NCI-H1417 treated with DMSO at 0.1 percent for 48 hours (cell line): ENCODE measurements at places on chromosomes 12 and 14.

GRCh38 chr12:62372134-62372533 is 94.5 kb upstream of the MON2 start:
- no peak for DNase-seq

DNA sequence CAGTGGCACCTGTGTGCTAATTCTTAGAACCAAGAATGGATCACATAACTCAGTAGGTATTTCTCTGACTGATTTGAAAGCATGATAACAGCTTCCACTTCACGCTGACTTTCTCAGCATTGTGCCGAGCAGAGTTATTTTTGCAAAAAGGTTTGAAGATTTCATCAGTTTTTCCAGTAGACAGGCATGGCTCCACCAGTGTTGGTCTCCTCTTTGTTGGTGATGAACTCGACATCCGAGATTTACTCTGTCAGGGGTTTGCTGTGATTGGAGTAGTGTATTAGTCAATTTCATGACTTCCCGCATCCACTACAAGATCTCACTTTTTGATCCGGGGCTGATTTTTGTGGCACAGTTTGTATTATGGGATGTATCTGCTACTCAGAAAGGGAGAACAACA is 85.3 kb downstream of the PRKCH start:
- DNase-seq: no peak

- no peak for DNase-seq
These were observed 79.3 kb upstream of the FZD10 start for GRCh38 chr12:130083002-130083401.

DNA sequence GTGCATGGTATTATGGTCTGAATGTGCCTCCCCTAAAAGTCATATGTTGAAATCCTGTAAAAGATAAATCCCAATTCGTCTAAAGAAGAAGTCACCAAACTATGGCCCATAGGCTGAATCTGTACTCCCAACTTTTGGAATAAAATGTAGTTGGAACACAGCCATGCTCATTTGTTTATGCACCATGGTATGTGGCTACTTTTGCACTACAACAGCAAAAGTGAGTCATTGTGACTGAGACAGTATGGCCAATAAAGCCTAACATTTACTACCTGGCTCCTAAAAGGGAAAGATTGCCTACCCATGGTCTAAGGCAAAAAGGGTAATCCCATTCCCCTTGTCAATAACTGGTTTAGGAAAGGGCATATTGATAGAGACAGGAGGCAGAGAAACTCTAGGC is 101.8 kb downstream of the LRIG3 start:
- DNase-seq: no peak

- no peak for DNase-seq
These were observed 11.1 kb upstream of the GPX2 start for GRCh38 chr14:64953661-64954060.

DNA sequence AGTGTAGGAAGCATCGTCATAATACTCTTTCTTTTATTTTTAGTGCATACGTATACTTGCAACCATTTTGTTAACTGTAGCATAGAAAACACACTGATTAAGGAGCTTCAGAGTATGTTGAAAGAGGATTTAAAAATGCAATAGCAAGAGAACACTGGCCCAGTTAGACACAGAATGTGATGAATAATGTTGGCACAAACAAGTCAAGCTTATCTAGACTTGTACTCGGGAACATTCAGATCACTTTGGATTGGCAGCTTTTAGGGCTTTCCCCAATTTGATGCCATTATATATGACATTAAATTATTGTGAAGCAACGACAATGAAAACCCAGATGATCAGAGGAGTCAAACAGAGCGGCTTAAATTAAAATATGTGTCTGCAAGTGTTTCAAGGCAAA is 468.1 kb downstream of the PRKD1 start:
- no peak for DNase-seq

- no peak for DNase-seq
These were observed 39.9 kb downstream of the SNAPC1 start for GRCh38 chr14:61802010-61802568.

- DNase-seq: no peak
These were observed 18.8 kb downstream of the RPH3A start for GRCh38 chr12:112810235-112810917.

- no peak for DNase-seq
These were observed 70.9 kb upstream of the ETV6 start for GRCh38 chr12:11578461-11578993.

- DNase-seq: no peak
These were observed 268.6 kb upstream of the CRY1 start for GRCh38 chr12:107361970-107362369.

DNA sequence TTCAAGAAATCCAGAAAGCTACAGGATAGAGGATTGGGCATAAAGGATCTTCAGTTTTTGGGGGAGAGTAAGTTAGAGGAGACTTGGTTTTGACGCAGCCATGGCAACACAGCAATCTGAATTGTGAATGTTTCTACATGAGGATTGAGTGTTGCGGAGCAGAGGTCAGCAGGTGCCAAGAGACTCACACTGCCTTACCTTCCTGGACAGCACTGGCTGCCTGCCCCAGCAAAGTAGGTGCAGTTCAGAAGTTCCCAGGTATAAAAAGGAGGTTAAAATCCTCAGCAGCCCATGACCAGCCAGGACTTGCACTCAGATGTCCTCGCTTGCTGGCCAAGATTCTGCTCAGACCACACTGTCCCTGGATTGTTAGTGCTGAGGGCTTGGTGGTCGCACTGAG is 371.1 kb downstream of the DPF3 start:
- DNase-seq: no peak

DNA sequence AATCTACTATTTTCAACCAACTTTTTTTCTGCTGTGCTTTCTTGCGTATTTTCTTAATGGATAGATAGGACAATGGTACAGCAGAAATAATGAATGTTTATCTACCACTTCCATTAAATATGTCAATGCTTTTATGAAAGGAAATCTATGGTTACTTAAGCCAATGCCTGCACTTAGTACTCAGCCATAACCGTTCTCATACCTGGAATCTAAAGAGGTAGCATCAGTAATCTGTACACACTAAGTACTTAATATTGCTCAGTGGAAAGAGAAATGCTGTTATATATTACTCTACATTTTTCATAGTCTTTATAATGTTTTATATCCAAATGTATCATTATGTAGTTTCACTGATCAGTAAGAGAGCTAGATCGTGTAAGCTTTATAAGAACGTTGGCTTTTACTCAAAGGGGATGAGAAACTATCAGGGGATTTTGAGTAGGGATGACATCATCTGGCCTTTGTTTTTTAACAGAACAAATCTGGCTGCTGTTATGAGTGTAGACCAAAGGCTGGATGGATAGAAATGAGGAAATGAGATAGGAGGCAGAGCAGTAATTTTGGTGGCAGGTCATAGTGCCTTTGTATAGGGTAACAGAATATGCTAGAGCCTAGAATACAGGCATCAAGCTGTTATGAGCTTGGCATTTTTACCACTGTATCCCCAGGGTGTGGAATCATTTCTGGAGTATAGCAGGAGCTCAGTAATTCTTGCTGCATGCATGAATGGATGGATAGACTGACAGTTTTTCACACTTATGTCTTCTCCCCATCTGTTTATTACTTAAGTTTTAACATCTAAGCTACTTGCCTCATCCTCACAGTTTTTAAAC is 34.0 kb downstream of the ALG10B start:
- no peak for DNase-seq

GRCh38 chr12:2259369-2259768 is 206.6 kb downstream of the CACNA1C start:
- no peak for DNase-seq

DNA sequence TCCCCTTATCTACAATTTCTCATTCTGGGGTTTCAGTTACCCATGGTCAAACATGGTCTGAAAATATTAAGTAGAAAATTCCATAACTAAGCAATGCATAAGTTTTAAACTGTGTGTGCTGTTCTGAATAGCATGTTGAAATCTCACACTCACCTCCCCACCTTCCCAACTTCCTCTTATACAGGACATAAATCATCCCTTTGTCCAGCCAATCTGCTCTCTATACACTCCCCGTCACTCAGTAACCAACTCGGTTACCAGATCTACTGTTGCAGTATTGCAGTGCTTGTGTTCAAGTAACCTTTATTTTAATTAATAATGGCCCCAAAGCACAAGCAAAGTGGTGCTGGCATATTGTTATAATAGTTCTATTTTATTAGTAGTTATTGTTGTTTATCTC is 420.5 kb downstream of the GXYLT1 start:
- DNase-seq: no peak

GRCh38 chr14:23513005-23513817 is 38.4 kb downstream of the ZFHX2 start:
- no peak for DNase-seq

DNA sequence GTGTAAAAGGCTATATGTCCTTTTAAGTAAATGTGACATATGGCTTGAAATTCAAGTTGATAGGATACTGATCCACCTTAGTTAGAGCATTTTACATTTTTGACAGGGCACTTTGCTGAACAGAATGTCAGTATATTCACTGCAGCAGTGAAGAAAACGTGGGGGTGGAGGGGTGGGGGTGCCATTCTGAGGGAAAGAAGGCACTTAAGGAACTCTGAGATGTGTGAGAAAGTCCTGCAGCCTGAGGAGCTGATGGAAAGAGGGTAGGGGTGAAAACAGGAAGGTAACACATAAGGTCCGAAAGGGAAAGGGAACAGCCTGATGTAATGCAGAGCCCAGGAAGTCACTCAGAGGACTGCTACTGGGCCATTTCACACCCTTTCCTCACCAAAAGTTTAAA is 265.5 kb upstream of the GRIP1 start:
- no peak for DNase-seq

DNA sequence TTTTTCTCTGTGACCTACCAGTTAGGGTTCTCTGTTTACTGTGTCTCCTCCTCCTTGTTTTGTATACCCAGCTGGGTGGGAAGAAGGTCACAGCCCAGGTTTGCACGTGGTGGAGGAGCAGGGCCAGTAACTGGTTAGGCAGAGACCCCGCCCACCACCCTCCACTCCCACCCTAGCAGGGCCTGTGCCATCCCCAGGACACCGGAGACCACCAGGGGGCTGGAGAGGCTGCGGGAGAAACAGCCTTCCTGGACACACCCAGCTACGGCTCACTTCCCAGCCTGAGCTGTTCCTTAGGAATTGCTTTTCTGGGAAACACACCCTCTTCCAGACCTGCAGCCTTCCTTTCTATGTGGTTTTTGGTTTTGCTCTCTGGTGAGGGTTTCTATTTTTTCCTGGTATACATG is 21.1 kb downstream of the BDKRB2 start:
- no peak for DNase-seq

DNA sequence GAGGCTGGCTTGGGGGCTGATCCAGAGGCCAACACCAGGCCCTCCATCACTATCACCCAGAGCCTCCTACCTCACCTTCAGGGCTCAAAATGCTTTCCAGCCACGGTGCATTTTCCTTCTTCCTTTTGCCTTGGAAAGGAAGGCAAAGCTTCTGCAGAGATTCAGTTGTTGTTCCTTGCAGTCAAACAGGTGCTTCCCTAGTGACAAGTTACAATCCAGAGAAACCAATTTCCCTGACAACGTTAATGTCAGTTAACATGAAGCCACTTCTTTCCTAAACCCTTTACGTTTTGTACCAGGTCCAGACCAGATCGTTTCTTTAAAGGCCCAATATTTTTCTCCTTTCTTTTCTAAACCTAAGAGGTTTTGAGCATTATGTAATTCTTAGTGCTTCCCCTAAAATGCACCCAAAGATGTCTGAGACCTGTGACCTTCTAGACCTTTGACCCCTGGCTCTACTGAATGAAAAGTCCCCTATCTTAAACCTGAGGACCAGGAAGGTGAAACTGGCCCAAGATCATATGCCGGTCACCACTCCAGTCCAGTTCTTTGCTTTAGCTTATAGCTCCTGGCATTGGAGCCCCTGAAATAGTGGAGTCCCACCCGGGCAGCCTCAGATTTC is 211.5 kb downstream of the SLC41A2 start:
- no peak for DNase-seq

DNA sequence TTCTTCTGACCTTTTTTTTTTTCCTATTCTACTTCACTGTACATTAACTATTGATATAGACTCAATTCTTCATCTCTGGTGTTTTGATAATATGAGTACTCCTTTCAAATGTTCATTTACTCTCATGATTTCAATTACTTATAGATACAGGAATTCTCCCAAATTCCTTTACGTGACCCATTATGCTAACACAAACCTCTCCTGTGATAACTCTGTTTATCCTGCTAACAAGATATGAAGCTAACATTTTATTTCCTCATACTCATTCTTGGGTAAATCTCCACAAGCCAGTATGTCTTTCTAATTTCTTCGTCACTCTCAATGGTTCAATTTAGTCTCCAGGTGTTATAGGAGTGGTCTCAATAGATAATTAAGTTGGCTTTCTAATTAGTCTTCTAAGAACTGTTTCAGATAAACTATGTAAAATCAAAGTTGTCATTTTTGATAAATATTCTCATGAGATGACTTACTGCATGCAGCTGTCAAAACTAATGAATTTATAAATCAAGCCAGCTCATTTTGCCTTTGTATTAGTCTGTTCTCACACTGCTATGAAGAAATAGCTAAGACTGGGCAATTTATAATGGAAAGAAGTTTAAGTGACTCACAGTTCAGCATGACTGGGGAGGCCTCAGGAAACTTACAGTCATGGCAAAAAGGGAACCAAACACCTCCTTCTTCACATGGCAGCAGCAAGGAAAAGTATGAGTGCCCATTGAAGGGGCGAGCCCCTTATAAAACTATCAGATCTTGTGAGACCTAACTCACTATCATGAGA is 130.6 kb upstream of the MYF6 start:
- no peak for DNase-seq

DNA sequence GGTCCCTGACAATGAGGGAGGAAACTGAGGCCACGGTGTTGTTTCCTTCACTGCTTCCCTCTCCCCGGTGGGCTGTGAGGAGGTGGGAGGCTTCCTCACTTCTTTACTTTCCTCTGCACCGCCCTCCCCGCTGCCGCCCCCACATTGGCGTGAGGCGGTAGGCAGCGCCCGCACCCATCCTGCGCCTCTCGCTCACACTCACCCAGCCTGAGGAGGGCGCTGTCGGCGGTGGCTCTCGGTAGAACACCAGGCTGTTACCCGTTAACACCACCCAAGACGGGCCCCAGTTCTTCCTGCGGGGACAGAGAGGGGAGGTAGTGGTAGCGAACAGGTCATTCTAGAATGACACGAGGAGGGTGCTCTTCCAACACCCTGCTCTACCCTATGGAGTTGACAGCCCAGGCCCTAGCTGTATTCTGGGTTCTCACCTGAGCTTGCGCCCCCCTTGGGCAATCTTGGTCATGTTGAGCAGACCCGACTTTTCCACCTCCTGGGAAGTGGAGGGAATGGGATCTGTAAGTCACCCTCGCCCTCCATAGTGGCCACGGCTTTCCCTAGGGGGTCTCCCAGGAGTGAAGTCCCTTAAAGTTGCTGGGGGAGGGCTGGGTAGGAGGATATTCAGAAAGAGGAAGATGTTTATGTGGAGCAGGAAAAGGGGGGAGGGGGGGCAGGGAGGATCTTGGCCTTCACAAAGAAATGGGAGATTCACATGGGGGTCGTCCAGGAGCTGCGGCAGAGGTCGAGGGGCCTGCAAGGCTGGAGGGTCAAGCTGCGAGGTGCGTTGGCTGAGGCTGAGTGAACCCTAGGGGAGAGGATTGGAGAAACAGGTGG is 3.3 kb downstream of the ARHGAP9 start:
- no peak for DNase-seq

DNA sequence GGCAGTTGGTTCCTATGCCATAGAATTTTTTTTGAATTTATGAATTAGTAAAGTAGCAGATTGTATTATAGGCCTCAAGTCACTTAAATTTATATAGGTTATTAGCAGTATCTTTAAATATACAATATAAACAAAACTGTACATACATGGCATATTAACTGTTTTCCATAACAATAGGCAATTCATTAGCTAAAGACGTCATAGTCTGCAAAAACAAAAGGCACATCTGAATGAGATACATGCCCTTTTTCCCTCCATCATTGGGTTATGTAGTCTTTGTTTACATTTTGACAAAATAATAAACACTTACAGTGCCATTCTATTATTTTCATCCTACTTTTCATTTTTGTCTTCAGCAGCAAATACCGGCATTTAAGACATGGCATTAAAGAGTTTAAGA is 1.1 kb upstream of the VCPKMT start:
- no peak for DNase-seq
